ENCODE measurements at places on chromosomes 5 and 9.

DNA sequence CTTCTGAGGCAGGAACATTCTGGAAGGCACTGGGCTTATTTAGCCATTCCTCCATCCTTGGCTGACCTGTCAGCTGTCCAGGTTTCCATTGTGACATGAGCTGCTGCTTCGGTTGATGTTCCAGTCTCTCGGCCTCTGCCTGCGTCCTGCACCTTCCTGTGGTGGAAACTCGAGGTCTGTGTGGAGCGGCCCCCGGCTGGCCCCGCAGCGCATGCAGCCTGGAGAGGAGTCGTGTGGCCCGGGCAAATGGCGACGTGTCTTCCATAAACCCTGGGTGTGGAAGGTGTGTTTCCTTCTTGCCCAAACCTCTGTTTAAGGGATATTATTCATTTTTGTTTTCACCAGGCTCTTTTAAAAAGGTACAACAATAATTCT is 36.5 kb upstream of the SLC9A3 start:
- DNase-seq: no peak

DNA sequence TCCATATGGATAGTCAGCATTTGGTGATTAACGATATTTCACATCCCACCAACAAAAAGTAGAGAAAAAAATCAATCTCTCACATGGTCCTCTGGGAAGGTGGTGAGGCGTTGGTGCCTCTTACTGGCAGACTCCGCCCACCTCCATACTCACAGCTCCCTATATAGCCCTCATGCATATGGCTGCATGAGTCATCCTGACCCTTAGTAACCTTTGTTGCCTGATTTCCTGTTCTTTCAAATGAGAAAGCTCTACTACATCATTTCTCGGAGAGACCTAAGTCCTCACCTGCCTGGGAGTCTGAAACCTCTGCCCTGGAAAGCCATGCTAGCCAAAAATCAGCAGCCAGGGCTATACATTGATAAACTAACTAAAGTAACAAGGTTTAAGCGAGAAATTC is 33.3 kb upstream of the ABCA1 start:
- peak; percentile 3 for DNase-seq

- no peak for DNase-seq
Observed at GRCh38 chr9:5983042-5983441, 32.4 kb downstream of the RANBP6 start.

- DNase-seq: no peak
Observed at GRCh38 chr5:95963650-95964410, 2.2 kb upstream of the ELL2 start.

- DNase-seq: no peak
Observed at GRCh38 chr5:138517437-138517836, 25.6 kb downstream of the ETF1 start.

DNA sequence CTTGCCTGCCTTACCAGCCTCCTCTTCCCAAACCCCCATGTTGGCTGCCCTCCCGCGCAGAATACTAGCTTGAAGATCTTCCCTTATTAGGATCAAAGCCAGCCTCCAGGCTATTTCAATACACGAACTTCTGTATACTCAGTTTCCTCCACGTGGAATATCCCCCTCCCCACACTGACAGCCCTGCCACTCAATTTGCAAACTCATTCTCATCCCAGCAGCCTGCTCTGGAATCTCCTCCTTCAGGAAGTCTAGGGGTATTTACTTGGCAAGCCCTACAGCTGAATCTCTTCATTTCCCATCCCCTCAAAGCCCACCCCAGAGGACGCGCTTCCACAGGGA is 157.0 kb upstream of the SMIM23 start:
- DNase-seq: no peak

GRCh38 chr9:9170439-9171134 is 1371.0 kb upstream of the DMAC1 start:
- no peak for DNase-seq

- DNase-seq: no peak
Observed at GRCh38 chr5:124459984-124460383, 286.5 kb downstream of the ZNF608 start.

- no peak for DNase-seq
Observed at GRCh38 chr9:25716220-25716872, 38.1 kb upstream of the TUSC1 start.

DNA sequence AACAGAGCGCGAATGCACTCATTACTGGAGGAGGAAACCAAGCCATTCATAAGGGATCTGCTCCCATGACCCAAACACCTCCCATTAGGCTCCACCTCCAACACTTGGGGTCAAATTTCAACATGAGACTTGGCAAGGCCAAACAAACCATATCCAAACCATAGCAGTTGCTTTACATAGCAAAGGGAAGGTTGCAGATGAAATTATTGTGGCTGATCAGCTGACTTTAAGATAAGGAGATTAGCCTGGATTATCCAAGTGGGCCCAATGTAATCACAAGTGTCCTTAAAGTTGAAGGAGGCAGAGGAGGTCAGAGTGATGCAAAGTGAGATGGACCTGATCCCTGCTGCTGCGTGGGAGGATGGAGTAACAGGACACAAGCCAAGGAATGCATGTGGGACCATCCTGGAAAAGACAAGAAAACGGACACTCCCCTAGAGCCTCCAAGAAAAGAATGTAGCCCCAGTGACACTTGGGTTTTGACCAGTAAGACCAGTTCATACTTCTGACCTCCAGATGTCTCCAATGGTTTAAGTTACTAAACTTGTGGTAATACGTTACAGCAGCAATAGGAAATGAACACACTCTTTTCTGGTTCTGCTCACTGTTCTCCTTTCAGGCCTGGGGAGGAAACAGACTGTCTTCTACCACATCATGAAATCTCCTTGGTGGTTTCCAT is 167.3 kb downstream of the GNAQ start:
- no peak for DNase-seq

Measured in stimulated activated CD4-positive, alpha-beta T cell treated with anti-CD3 and anti-CD28 coated beads, Interleukin-1b, Interleukin-23, amount 100 ng/mL, for 1 hour (primary cell).